ENCODE measurements at places on chromosomes 1 and 21. TPM values are rescaled to one million over a fixed set of nuclear protein-coding genes. Genes with fewer than 3 reads are reported as not detected.

Gene GBP7
- total RNA-seq, result not detected

Gene TXNDC12
- total RNA-seq, result 77.5 TPM

Gene PALMD
- total RNA-seq, result 0.05 TPM

DNA sequence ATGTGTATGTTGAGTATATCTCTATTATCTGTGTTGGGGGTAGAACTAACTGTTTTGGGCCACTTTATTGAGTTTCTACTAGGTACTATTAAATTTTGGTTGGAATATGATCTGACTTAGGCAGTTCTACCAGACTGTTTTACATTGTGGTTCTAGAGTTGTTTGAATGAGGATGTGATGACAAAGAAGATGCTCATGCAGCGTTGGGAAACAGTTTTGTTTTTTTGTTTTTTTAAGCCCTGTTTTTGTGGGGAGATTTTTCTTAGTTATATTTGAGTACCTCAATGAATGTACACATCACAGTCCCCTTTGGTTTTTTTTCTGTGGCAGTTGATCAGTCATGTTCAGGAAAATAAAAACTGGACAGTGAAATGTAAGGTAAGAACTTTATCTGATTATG, 40.1 kb downstream of the TMED5 start:
- H3K4me1 ChIP-seq, result no peaks in the 10 kb centered on the region
- DNase-seq, result no peak
- no peaks in the 10 kb centered on the region for H3K27me3 ChIP-seq
- no peak overlapping the region for H3K4me3 ChIP-seq
- H3K36me3 ChIP-seq, result peaks cover 16% of the 10 kb centered on the region

GRCh38 chr21:25491267-25491666, 116.0 kb downstream of the MRPL39 start:
- no peaks in the 10 kb centered on the region for H3K27me3 ChIP-seq
- H3K27ac ChIP-seq, result no peak overlapping the region
- DNase-seq, result no peak
- no peaks in the 10 kb centered on the region for H3K4me1 ChIP-seq
